ENCODE measurements at places on chromosomes 3 and 15.
A peak's percentile ranks its signal among the peaks of the same experiment; 100 is the strongest.

- H3K4me1 ChIP-seq = peaks cover 9% of the 10 kb centered on the region
- no peak overlapping the region for H3K4me3 ChIP-seq
- H3K27me3 ChIP-seq = peaks cover 5% of the 10 kb centered on the region
Measured at GRCh38 chr3:134291319-134292254, 40.9 kb upstream of the RYK start.

DNA sequence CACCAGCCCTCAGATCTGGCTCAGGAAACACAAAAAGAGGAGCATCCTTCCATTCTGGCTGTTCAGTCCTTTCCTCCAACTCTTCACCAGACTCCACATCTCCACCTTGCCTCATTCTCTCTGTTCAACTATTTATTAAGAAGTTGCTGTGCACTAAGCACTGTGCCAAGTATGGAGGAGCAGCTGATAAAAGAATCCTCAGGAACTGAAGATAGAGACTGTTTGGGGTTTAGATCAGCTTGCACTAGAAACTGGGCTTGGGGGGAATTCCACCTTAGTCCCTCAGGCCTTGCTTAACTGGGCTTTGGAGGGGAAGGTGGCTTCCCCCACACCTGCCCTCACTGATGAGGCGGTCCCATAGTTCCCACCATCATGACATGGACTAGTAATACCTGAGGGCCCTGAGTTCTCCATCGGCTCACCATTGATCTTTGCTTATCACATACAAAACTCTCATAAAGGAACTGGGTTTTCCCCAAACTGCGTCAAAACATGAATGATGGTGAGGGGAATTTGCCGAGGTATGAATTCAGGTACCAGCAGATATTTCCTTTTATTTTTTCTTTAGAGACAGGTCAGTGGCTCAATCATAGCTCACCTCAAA, 1.7 kb upstream of the CCR8 start:
- peak overlapping the region; percentile 34 for H3K4me3 ChIP-seq
- H3K36me3 ChIP-seq = peaks cover 5% of the 10 kb centered on the region
- DNase-seq = no peak
- peaks cover 17% of the 10 kb centered on the region for H3K4me1 ChIP-seq
- peak overlapping the region; percentile 90 for H3K27ac ChIP-seq

DNA sequence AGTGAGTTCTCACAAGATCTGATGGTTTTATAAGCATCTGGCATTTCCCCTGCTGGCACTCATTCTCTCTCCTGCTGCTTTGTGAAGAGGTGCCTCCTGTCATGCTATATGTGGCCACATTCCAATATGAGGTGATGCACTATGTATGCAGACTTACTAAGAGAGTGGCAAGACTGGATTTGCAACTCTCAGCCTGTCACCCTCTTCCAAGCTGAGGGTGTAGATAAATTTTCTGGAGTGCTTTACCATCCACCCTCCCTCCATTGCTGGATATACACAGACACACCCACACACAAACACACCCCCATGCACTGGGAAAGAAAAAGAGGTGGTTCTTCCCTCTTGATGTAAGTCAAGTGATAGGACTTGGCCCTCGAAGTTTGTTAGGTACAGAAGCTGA, 30.2 kb upstream of the CHMP2B start:
- H3K27me3 ChIP-seq = no peaks in the 10 kb centered on the region
- H3K27ac ChIP-seq = no peak overlapping the region
- DNase-seq = no peak
- no peak overlapping the region for H3K4me3 ChIP-seq
- H3K4me1 ChIP-seq = no peaks in the 10 kb centered on the region

GRCh38 chr15:51801391-51801835, 28.0 kb upstream of the TMOD3 start:
- H3K36me3 ChIP-seq = peaks cover 7% of the 10 kb centered on the region
- H3K27ac ChIP-seq = no peak overlapping the region
- DNase-seq = no peak
- H3K27me3 ChIP-seq = no peaks in the 10 kb centered on the region
- no peaks in the 10 kb centered on the region for H3K4me1 ChIP-seq

DNA sequence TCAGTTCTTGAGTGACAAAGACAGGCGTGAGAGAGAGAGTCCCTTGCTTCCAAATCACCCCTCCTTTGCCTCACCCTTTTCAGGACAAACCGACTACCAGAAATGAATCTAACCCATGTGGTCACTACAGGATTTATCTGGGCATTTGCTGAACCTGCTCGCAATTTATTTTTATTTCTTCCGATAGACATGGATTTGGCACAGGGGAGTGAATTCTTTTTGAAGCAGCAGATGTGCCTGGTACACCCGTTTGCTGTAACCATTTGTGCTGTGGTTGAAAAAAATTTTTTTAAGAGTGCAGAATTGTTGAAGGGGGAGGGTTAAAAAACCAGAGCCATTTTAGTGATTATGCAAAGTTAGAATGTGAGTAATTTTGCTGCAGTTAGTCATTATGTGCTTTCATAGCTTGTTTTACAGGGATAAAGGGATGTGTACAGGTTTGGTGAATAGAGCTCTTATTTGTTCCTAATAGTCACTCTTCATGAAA, 442.0 kb downstream of the LPP start:
- H3K27me3 ChIP-seq = no peaks in the 10 kb centered on the region
- H3K27ac ChIP-seq = no peak overlapping the region
- no peak overlapping the region for H3K4me3 ChIP-seq
- no peaks in the 10 kb centered on the region for H3K36me3 ChIP-seq

All from T-helper 17 cell (primary cell).